ENCODE measurements at places on chromosomes 6 and 20.

- no peak for DNase-seq
These were observed 43.2 kb downstream of the SESN1 start for GRCh38 chr6:109051301-109052017.

DNA sequence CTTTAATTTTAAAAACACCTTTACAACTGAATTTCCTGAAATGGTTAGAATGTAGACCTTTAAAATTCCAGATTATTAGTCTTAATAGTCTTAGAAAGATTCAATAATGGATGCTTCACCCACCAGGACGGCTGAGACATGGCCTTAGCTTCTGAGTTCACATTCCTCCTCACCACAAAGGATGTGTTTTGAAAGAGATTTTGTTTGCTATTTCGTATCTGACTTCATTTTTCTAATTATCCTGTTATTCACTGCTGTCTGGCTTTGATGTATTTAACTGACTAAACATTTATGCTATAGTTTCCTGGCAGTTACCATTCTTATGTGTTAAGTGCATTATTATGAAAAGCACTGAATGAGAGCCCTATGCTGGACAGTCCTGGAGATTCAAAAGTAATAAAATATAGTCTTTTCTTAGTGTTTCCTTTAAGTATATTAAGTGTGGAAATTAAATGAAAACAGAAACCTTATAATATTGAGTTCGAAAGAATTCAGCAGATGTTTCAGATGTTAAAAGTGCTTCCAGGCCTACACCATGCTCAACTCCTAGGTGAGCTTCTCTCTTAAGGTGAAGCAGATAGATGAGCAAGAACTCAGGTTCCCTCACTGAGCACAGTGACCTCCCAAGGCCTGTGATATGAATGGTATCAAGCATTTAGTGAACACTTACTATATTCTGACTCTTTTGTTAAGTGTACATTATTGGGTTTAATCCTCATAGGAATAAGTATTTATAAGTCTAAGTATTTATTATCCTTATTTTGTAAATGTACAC is 40.3 kb downstream of the MAP3K4 start:
- peak; percentile 56 for DNase-seq

- no peak for DNase-seq
These were observed 22.4 kb downstream of the MRS2 start for GRCh38 chr6:24425091-24425490.

DNA sequence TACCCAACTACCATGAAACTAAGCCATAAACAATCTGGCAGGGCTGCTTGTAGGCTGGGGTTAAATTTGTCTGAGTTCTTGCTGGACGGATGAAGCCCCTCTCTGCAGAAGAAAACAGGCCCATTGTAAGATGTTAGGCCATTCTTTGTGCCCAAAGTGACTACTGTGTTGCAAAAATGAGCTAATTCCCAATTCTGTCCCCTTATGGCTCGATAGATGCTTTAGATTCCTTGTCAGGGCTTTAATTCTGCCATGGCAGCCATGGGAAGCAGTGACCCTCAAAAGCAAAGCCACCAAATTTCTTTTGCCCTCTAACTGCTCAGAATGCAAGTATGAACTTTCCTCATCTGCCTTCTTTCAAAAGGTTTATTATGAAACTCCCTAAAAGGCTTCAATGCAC is 45.2 kb downstream of the LAMA4 start:
- DNase-seq = no peak

DNA sequence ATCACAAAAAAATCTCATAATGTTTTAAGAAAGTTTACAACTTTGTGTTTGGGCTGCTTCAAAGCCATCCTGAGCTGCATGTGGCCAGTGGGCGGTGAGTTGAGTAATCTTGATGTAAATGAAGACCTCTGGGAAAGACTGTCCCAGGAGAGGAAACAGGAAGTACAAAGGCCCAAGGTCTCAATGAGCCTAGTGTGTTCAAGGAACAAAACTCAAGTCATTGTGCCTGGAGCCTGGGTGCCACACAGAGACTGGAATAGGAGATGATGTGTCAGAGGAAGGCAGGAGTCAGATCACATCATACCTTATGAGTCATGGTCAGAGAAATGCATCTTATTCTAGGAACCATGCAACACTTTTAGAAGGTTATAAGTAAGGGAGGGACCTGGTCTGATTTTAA is 51.5 kb downstream of the COL19A1 start:
- peak; percentile 88 for DNase-seq

DNA sequence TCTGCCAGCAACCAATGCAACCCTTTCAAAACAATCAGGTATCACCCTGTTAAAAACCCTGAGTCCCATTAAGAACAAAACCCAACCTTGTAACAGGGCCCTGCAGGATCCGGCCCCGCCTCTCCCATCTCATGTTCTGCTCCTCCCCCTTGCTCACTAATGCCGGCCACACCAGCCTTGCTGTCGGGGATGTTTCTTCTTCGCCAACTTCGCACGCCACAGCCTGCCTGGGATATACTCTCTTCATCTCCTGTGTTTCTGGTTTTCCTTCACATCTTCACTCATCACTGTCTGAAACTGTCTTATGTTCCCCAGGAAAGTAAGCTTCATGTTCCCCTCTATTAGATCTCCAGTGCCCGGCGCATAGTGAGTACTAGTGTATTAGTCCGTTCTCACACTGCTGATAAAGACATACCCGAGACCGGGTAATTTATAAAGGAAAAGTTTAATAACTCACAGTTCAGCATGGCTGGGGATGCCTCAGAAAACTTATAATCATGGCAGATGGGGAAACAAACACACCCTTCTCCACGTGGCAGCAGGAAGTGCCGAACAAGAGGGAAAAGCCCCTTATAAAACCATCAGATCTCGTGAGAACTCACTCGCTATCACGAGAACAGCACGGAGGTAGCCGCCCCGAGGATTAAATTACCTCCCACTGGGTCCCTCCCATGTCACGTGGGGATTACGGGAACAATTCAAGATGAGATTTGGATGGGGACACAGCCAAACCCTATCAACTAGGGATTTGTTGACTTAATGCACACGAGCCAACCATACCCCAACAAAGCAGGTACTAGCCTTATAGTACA is 5.1 kb downstream of the TP53RK start:
- peak; percentile 76 for DNase-seq

DNA sequence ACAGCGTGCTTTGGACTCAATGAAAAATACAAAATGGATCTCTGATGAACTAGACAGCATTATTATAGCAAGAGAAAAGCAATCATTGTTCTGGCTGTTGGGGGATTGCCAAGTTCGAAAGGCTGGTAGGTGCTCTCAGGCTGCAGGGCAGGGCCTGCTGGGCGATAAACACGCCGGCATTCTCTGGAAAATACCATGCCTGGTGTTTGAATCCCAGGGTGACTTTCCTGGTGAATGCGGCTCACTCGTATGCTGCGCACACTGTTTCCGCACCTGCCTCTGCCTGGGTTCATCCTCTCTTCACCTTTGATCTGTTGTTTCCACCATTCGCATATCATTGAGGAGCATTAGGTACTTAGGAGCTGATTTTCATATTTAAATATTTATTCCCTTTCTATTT is 37.4 kb downstream of the GCNT2 start:
- DNase-seq = no peak

DNA sequence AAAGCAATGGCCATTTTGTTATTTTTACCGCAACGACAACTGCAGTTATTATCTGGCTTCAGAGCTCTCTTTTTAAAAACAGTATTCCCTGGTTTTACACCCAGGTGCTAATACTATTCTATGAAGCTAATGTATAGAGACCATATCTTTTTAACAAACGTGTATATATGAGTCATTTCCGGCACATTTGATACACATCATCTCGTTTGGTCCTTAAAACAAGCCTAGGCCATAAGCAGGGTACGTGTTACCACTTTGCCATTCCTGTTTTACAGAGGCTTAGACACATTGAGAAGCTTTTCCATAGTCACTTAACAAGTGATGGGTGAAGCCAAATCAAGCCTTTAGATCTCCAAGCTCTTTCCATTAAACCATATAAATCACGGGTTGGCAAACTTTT is 5.5 kb downstream of the TRAF3IP2 start:
- no peak for DNase-seq

- DNase-seq = no peak
These were observed 23.5 kb upstream of the PAX1 start for GRCh38 chr20:21681922-21682318.

GRCh38 chr6:68559070-68559469 is 76.0 kb upstream of the ADGRB3 start:
- DNase-seq = no peak

DNA sequence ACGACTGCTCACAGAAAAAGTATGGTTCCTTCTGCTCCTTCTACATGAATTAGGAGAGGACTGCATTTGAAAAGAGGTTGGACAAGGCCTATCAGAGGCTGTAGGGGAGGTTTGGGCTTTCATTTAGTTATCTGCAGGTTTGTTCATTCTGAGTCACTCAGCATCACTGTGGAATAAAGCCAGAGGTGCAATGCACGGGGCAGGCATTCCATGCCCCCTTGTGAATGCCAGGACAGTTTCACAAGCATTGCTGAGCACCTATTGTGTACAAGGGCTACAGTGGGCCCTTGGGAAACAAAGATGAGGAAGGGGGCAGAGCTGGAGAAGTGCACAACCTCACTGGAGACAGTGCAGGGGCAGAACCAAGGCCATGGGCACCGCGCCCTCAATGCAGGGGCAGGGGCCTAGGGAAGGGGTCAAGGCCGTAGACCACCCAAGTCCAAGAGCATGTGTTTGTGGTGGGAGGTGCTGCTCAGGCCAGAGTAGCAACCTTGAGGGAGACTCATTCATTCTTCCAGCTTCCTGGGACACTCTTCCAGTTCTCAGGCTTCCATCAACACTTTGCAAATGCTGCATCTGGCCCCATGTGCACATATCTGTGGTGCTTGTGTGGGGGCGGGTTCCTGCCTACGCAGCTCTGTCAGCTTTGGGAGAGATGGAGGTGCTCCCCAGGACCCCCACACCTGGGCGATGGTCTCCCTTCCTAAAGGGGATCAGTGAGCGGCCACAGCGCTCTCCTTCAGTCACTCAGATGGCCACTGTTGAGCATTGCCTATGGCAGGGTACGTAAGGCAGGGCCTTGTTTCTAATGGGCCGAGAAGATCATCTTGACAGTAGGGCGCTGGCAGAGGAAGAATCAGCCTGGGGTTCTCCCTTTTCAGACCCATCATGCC is 204.5 kb downstream of the SYNDIG1 start:
- peak; percentile 25 for DNase-seq

DNA sequence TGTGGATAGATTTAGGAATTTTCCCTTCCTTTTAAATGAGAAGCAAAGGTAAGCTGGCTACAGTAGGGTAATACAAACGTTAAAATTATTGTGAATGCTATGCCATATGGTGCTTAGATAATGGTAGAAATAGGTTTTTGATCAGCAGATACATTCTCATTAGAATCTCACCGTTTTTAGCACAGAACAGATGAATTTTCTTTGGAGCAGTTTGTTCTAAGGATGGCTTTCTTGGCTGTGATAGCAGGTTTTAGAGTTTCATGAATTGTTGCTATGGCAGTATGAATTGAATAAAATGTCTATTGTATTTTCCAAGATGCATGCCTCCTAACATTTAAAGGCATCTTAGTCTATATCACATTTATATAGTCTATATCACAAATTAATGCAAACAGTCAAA is 1394.5 kb downstream of the EPHA7 start:
- no peak for DNase-seq

- peak; percentile 95 for DNase-seq
These were observed 7.8 kb downstream of the ADA start for GRCh38 chr20:44643596-44644229.

DNA sequence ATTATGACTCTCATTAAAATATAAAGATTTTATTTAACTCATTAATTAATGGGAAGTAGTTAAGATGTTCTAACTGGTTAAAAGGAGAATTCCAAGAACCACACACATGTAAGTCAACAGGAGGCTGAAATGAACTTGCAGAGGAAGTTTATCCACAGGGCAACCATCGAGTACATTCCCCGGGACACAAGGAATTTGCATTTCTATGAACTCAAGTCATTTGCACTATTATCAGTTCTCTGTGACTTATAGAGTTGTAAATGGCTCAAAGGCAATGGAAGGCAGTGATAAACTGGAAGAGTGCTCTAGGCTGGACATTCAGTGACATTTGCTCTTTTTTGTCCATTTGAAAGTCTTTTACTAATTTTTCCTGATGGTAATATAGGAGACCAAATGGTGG is 97.4 kb downstream of the SNX5 start:
- DNase-seq = peak; percentile 36

- DNase-seq = no peak
These were observed 46.8 kb downstream of the MAP7 start for GRCh38 chr6:136503303-136504029.

- DNase-seq = no peak
These were observed 1062.0 kb downstream of the HACE1 start for GRCh38 chr6:103797738-103798137.

GRCh38 chr6:5730585-5731263 is 276.0 kb downstream of the NRN1 start:
- DNase-seq = no peak

DNA sequence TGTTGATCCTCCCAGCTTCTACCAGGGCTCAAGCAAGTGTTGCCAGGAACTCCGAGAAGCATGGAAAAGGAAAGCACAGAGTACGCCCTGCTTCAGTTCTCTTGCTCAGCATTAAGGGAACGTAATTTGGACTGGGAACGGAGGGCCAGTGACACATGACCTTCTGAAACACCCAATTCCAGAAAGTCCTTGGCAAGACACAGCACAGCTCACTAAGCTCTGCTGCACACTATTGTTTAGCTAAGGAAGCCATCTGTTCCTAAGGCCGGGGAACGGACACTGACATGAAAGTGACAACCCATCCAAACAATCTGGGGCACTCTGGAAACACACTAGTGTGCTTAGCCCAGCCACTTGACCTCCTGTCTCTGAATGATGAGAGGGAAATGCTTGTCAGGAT is 56.9 kb upstream of the NXT1 start:
- DNase-seq = no peak

- DNase-seq = no peak
These were observed 47.0 kb downstream of the HUS1B start for GRCh38 chr6:609905-610304.

DNA sequence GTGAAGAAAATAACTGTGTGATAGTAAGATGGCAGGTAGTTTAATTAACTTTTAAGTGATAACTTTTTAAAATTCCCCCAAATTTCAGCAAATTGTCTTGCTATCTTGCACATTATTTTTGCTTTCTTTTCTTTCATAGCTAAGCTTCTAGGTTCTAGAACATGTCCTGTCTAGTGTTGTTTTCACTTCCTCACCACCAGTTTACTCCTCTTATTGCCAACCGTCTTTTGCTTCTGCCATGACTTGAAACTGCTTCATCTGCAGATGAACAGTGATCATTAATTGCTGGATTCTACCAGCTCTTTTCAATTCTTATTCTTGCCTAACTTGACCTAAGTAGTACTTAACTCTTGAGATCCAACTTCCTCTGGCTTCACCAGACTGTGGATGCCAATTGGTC is 137.8 kb downstream of the CENPW start:
- no peak for DNase-seq

GRCh38 chr6:89073014-89073620 is 7.4 kb upstream of the PNRC1 start:
- no peak for DNase-seq
